ENCODE measurements at places on chromosomes 4 and X. TPM values are rescaled to one million over a fixed set of nuclear protein-coding genes. Genes with fewer than 3 reads are reported as not detected.

Gene CACNA1F
- 0.09 TPM for total RNA-seq

Gene GPAT3
- 5.0 TPM for total RNA-seq

DNA sequence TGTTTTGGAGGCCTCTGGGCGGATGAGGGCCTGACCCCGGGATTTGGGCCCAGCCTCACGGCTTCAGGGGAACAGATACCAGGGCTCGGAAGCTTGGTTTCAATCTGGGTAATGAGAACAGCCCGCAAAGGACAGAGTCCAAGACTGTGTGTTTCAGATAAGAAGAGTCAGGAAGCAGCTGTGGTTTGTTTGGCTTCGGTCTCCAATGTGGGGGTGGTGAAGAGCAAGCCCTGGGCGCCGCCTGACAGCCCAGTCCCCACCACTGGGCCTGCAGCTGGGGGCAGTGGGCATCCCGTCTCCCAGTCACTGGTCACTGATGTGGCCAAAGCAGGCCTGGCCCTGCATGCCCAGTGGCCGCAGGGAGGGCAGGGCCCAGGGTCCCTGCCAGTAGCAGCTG, 9.1 kb downstream of the WFS1 start:
- H3K4me1 ChIP-seq, result peaks cover 25% of the 10 kb centered on the region
- no peaks in the 10 kb centered on the region for H3K36me3 ChIP-seq
- no peaks in the 10 kb centered on the region for H3K27me3 ChIP-seq
- peak; percentile 64 for DNase-seq
- H3K4me3 ChIP-seq, result no peak overlapping the region

DNA sequence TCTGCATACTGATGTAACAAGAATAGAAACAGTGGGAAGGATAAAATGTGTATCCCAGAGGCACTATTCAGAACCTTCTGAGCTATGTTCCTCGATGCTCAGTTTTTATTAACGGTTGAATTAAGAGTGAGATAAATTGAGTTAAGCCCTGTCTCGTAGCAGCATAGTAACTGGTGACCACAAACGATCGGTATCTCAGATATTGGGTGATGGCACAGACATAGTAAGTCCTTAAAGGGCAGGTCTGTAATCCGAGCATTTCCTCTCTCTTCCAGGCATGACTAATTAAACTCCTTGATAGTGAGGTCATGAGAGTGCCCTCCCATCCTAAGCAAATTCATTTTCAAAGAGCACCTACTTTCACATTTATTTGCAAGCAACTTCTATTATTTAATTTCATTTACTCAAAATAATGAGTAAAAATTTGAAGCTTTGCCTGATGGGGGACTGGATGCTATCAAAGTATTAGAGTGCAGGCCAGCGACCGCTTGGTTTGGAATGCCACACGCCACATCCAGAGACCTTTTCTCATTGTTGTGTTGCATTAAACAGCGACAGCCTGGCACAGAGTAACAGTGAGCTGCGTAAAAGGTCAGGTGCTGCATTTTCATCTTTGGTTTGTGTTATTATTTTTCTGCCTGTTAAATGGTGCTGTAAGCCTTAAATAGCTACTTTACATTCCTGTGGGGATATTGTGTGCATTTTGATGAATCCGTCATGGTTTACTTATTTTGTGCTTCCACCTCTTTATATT, 101.9 kb downstream of the PCDH7 start:
- H3K36me3 ChIP-seq, result no peaks in the 10 kb centered on the region
- no peaks in the 10 kb centered on the region for H3K4me1 ChIP-seq
- no peak for DNase-seq

DNA sequence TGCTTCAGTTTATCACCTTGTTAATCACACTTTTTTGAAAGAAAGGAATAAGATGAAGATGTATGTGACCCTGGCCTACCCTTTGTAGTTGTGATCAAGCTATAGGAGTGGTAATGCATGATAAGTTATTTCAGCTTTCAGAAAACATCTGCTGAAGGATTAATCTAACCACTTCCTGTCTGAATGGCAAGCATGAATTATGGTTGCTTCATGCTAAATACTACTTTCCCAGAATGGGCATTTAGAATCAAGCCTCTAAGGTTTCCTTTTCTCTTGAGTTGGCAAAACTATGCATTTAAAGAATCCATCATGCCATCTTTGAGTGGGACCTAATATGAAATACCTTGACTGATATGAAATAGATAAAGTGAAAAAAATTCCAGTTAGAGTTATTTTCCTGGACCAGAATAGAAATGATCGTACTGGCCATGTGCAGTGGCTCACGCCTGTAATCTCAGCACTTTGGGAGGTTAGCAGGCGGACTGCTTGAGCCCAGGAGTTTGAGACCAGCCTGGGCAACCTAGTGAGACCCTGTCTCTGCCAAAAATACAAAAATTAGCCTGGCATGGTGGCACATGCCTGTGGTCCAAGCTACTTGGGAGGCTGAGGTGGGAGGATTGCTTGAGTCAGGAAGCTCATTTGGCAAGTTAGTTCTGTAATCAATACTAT, 59.1 kb downstream of the ANXA3 start:
- no peak overlapping the region for H3K4me3 ChIP-seq
- H3K36me3 ChIP-seq, result peaks cover 4% of the 10 kb centered on the region
- peaks cover 9% of the 10 kb centered on the region for H3K4me1 ChIP-seq
- no peak overlapping the region for H3K27ac ChIP-seq

Gene IL1RAPL1
- total RNA-seq, result not detected

Gene HOPX
- 0.21 TPM for total RNA-seq

Gene CXCL8
- not detected for total RNA-seq

Gene CCSER1
- 3.6 TPM for total RNA-seq

DNA sequence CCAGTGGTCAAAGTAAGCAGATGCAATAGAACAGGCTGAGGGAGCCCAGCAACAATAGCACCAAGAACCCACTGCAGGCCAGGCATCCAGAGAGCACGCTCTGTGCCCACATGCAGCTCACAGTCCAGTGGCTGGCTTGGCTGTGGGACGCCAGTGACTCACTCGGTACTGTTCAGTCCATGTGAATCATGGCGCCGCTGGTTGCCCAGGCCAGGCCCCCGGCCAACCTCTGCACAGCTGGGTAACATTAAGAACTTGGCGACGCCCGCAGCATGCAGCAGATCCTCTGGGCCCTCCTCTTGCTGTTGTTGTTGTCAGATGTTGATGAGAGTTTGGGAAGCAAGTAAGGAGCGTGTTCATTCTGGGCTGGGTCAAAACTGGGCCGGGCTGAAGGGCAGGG, 60.5 kb downstream of the MSX1 start:
- H3K4me3 ChIP-seq, result no peak overlapping the region
- no peak for DNase-seq
- H3K4me1 ChIP-seq, result no peaks in the 10 kb centered on the region
- H3K36me3 ChIP-seq, result no peaks in the 10 kb centered on the region
- no peaks in the 10 kb centered on the region for H3K27me3 ChIP-seq

DNA sequence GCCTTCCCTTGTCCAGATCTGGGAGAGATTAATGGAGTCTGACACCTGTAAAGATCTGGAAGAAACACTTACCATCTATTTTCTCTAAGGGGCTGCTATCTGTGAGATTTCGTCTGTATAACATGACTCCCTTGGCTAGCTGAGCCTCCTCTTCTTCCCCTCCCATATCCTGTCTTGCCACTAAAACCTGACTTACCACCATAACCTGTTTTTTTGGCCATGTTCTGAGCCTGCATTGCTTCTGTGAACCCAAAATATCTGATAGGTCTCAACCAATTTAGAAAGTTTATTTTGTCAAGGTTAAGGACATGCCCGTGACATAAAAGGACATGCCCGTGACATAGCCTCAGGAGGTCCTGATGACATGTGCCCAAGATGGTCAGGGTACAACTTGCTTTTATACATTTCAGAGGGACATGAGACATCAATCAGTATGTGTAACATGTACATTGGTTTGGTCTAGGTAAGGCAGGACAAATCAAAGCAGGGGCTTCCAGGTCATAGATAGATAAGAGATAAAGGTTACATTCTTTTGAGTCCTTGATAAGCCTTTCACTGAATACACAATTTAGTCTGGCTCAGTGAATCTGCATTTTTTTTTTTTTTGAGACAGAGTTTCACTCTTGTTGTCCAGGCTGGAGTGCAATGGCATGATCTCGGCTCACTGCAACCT, 11.4 kb downstream of the MGST2 start:
- peaks cover 57% of the 10 kb centered on the region for H3K4me1 ChIP-seq
- DNase-seq, result peak; percentile 73
- peaks cover 3% of the 10 kb centered on the region for H3K36me3 ChIP-seq
- peak overlapping the region; percentile 74 for H3K27ac ChIP-seq

Gene TASL
- total RNA-seq, result not detected

GRCh38 chrX:53071604-53072417, 10.4 kb upstream of the TSPYL2 start:
- no peaks in the 10 kb centered on the region for H3K27me3 ChIP-seq
- H3K36me3 ChIP-seq, result no peaks in the 10 kb centered on the region
- H3K4me3 ChIP-seq, result peak overlapping the region; percentile 54
- H3K27ac ChIP-seq, result peak overlapping the region; percentile 68
- peak; percentile 75 for DNase-seq
- no peaks in the 10 kb centered on the region for H3K4me1 ChIP-seq

Gene NAA11
- total RNA-seq, result not detected

Gene PAGE2
- not detected for total RNA-seq

Gene FBXO8
- 15.0 TPM for total RNA-seq

GRCh38 chrX:80016182-80016581, 1.6 kb downstream of the TBX22 start:
- no peak overlapping the region for H3K27ac ChIP-seq
- no peaks in the 10 kb centered on the region for H3K4me1 ChIP-seq
- no peaks in the 10 kb centered on the region for H3K36me3 ChIP-seq
- no peak overlapping the region for H3K4me3 ChIP-seq
- no peaks in the 10 kb centered on the region for H3K27me3 ChIP-seq
- DNase-seq, result no peak

DNA sequence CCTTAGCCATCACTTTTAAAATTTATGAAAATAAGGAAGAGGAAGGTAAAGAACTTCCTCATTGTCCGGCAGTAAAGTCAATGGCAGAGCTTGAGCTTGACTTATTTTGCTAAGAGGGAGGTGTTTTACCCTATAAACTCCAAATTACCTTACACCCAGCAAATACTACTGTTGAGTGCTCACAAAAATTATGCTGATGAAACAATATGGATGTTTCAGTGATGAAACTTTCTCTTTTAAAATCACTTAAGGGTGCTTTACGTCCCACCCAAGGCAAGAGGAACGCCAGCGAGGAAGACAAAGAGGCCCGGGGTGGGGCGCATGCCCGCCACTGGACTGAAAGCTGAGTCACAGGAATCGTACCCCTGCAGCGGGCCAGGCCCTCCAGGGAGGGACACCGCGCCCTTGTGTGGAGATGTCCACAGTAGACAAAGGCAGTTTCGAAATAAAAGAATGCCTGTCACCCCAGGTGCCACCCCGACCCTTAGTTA, 560 bp upstream of the TMSB4X start:
- DNase-seq, result no peak
- H3K27ac ChIP-seq, result peak overlapping the region; percentile 94
- no peaks in the 10 kb centered on the region for H3K27me3 ChIP-seq
- H3K36me3 ChIP-seq, result no peaks in the 10 kb centered on the region
- peak overlapping the region; percentile 67 for H3K4me3 ChIP-seq
- peaks cover 10% of the 10 kb centered on the region for H3K4me1 ChIP-seq

DNA sequence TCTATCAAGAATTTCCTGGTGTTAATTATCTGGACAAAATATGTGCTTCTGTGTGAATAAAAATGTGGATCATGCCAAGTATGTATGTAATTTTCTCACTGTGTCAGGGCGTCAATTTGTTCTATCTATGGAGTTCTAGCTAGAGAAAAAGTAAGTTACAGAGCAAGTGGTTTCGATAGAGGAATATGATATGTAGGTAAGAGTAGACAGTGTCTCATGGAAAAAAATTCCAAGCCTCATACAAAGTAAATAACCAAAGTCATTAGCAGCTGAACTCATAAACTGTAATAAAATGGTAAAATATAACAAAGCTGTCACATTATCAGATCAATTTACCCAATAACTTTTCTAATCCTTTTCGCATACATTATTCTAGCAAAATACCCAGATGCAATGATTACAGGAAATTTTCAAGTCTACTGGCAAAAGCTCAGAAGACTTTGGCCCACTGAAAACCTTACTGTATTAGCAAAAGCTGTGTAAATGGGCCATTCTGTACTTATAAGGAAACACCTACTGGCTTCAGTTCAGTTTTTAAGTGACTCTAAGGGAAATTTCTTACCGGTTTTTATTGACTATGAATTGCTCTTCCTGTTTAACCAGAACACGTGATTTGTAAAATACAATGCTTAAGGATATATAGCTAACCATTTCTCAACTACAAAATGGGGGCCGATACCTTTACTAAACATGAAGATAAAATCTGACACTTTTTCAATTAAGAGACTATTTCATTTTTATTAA, 121.0 kb upstream of the ARSJ start:
- no peak overlapping the region for H3K27ac ChIP-seq
- H3K4me3 ChIP-seq, result no peak overlapping the region
- no peaks in the 10 kb centered on the region for H3K27me3 ChIP-seq
- H3K4me1 ChIP-seq, result no peaks in the 10 kb centered on the region

GRCh38 chrX:16739574-16739973, 20.2 kb downstream of the SYAP1 start:
- DNase-seq, result no peak
- no peaks in the 10 kb centered on the region for H3K27me3 ChIP-seq
- H3K27ac ChIP-seq, result no peak overlapping the region
- H3K4me3 ChIP-seq, result no peak overlapping the region
- no peaks in the 10 kb centered on the region for H3K4me1 ChIP-seq
- H3K36me3 ChIP-seq, result no peaks in the 10 kb centered on the region

Gene GPR119
- not detected for total RNA-seq

Gene HPGD
- total RNA-seq, result 85.5 TPM

GRCh38 chrX:11059933-11060332, 51.2 kb upstream of the HCCS start:
- H3K36me3 ChIP-seq, result no peaks in the 10 kb centered on the region
- H3K27me3 ChIP-seq, result no peaks in the 10 kb centered on the region
- H3K4me1 ChIP-seq, result peaks cover 4% of the 10 kb centered on the region
- DNase-seq, result no peak
- H3K4me3 ChIP-seq, result no peak overlapping the region

Gene CXorf49
- not detected for total RNA-seq

DNA sequence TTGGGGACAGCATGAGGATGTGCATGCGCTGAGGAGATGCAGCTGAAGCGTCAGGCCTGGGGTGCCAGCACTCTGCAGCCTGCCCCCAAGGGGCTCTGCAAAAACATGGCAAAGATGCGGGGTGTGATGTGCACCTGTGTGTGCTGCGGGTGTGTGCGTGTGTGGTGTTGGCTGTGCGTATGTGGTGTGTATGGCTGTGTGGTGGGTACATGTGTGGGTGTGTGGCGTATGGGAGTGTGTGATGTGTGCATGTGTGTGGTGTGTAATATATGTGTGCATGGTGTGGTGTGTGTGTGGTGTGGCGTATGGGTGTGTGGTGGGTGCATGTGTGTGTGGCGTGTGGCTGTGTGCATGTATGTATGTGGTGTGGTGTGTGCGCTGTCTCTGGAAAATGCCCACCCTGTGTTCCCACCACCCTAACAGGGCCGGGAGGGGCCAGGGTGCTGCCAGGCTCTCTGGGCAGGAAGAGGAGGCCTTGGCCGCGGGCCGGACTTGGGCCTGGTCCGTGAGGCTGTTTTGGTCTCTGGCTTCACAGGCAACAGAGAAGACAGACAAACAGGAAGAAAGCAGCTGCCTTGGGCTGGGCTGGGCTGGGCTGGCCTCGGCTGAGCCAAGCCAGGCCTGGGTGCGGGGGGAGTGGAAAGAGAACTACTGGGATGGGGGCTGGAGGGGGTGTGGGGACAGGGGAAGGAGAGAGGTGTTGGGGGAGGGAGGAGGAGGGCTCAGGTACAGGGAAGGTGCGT, 1.1 kb upstream of the AVPR2 start:
- no peaks in the 10 kb centered on the region for H3K27me3 ChIP-seq
- DNase-seq, result no peak
- H3K36me3 ChIP-seq, result no peaks in the 10 kb centered on the region

Gene USP26
- total RNA-seq, result not detected

Gene TMEM255A
- total RNA-seq, result 2.9 TPM
